ENCODE measurements at places on chromosomes 4 and X.

DNA sequence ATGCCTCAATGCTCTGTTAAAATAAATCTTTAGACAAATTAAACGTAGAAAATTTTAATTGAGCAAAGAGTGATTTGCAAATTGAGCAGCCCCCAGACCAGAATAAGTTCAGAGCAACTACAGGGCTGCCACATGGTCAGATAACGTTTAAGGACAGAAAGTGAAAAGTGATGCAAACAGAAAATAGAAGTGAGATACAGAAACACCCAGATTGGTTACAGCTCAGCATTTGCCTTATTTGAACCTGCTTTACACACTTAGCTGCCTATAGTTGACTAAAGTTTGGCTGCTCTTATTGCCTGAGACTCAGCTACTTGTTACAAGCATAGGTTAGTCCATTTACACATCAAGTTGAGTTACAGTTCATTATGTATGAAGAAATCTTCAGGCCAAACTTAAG is 1800.8 kb upstream of the PCDH10 start:
- DNase-seq, result no peak

- DNase-seq, result peak; percentile 39
Measured at GRCh38 chrX:153902385-153902784, 2.1 kb upstream of the AVPR2 start.

DNA sequence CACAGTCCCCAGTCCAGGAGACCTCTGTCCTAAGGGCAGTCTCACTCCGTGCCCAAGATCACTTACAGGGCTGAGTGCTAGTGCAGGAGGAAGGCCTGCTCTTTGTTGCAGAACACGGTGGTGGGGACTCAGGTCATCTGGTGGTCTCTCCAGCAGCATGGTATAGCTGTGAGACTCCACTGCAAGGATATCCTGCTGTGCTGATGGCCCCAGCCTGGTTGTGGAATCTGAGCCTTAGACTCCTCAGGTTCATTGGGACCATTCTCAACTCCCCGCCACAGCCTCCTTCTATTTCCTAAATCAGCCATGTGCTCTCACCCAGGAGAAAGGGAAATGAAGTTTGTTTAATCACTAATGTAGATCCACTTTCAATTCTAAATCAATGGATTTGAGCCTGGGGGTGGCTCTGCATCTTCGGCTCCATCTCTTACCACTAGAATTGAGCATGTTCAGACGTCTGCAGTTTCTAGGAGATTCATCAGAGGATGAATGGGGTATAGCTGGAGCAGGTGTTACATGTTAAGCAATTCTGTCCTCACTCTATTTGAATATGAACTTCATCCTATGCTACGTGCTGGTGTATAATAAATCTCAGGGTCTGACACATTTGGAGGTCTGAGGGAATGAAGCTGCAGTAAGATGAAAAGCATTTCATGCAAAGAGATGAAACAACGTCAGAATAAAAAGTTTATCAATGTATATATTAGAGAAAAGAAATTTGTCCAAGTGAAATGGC is 189.2 kb downstream of the MGST2 start:
- no peak for DNase-seq

- DNase-seq, result no peak
Measured at GRCh38 chr4:38082424-38083385, 122.5 kb downstream of the PTTG2 start.

- no peak for DNase-seq
Measured at GRCh38 chr4:25697516-25697915, 41.9 kb downstream of the SLC34A2 start.

DNA sequence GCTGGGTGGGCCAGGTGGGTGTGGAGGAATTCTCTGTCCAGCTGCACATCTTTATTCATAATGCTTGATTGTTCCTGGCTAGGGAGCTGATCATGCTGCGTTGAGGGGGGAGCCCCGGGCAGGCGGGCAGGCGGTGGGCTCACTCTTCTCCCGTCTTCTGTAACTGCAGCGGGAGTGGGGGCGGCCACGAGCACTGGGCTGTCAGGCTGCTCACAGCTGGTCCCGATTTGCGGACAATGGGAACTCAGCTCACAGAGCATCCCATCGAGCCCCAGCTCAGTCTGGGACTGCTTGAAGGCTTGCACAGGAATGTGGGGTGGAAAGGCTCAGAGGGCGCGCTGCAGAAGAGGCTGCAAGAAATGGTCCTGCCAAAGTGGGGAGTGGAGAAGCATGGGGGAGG is 63.8 kb downstream of the EFNB1 start:
- no peak for DNase-seq

GRCh38 chr4:5708449-5709206 is at the start of gene EVC2:
Gene EVC2, minus strand, starts transcription at chr4:5708559. Its CDS starts 46 bp downstream, at chr4:5708513.
- no peak for DNase-seq

DNA sequence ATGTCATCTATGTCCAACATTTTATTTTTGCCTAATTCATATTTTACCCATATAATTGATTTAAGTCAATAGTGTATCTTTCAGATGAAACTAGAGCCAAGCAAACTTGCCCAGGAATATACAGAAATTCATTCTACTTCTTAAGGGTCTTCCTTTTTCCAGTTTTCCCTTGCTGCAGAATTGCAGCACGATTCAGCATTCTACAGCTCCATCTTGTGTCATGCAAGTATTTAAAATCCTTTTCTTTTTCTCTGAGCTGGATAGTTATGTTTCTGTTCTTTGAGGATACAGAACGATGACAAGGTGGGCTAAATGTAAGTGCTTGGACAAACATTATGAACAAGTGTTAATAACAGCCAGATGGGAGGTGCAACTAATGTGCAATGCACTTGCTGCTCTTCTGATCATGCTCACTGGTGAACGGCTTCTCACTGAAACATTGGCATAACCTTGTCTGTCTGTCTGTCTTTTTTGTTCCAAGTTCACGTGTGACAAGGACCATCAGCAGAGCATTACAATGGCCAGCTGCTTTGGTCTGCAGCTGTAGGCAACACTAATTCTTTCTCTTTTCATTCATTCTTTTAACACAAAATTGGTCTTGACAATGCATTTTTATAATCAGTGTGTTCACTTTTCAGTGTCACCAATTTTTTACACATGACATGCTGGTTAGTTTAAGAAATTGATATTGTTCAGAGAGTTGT is 1821.7 kb downstream of the ARAP2 start:
- no peak for DNase-seq

GRCh38 chr4:100103671-100104070 is 86.6 kb downstream of the DDIT4L start:
- no peak for DNase-seq

- DNase-seq, result no peak
Measured at GRCh38 chr4:110667670-110668069, 44.8 kb upstream of the PITX2 start.

DNA sequence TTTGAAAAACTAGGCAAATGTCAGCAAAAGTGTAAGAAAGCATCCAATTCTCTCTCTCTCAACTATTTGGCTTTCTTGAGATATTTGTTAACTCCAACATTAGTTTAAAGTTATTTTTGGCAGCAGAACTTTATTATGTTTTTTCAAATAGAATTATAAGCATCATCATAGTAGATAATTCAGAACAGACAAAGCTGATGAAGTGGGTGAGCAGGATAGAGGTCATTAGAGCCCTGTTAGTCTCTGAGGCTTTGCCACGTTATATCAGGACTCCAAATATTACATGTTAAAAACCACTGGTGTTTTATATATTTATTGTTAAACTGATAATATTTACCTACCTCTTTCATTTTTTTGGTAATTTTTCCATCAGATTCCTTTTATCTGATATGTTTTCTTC is 903.0 kb downstream of the FSTL5 start:
- no peak for DNase-seq

- peak; percentile 30 for DNase-seq
Measured at GRCh38 chrX:130108647-130109428, 1.5 kb downstream of the ELF4 start.

DNA sequence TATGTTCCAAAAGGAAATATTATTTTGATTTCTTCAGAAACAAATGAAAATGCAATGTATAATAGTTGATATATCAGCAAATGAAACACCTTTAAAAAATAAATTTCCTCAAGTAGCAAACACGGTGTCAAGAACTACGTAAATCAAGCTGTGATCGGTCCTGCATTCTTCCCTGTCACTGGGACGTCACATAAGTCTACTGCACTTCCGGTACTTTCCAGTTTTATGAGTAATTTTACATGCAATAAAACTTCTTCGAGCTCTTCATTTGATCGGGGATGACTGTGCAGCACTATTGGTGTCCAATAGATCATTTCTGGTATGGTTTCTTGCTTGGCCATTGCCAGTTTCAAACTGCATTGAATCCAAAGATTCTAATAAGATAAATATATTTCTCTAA is 114.0 kb upstream of the VEGFC start:
- DNase-seq, result no peak

DNA sequence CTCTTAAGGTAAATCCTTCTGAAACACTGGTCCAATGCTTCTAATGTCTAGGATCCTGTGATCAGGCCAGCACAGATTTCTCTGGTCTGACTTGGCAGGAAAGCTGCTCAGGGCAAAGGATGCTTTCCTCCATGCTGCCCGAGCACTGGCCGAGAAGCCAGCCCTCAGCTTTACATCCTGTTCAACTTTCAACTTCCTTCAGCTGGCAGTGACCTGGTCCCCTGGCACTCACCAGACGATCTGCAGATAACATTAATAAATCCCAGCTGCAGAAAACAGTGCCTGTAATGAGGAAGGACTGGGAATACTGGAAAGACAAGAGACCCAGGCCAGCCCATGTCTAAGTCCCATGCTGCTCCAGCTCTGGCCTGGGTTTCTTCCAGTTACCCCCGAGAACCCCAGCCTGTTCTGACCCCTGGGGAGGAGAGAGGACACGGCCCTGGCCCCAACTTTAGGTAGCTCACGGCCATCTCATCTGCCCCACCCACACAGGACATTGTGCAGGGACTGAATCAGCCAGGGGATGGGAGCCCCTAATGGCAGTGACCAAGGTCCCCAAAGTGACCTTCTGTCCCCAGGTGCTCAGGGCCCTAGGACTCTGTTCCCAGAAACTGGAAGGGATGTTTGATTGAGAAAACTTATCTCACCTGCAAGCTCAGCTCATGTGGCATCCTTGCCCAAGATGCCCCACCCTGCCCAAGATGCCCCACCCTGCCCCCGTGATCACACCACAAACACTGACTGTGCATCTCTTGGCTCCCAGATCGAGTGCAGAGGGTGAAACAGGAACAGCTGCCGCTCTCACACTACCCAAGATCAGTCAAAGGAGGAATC is 28.0 kb downstream of the JAKMIP1 start:
- no peak for DNase-seq

DNA sequence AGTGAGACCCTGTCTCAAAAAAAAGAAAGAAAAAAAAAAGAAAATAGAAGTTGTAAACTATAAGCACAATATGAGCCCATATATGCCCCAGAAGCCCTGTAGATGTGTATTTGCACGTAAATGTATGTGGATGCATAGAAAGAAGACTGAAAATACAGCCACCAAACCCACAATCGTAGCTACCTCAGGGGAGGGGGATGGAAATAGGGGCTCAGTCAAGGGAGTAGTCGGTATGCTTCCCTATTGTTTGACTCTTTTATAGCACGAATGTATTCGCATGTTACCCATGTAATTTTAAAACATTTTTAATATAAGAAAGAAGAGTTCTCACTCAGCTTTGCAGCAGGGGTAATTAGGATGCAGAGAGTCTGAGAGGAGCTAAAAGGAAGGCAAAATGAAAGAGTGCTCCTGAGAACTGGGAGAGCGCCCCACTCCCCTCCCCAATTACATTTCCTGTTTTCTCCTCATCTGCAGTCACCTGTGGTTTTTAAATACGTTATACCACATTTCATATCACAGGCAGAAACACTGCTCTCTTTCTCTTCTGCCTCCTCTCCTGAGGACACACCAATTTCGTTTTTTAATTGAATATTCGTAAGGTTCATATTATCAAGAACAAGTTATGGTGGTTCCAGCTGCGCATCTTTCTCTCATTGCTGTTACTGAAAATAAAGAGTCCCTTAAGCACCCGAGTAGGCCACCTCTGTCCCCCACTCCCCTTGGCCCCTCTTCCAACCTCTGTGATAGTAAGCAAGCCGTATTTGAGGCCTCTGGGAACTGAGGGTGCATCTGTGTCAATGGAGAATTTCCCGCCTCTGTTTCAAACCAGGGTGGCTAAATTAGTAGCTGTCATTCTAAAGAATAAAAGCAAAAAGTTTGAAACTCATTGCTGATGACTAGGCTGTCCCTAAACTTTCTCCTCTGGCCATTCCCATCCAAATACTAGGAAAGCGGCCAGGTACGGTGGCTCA is 10.7 kb downstream of the SEPTIN6 start:
- DNase-seq, result no peak

- no peak for DNase-seq
Measured at GRCh38 chr4:51894059-51894645, 51.2 kb downstream of the DCUN1D4 start.

- no peak for DNase-seq
Measured at GRCh38 chr4:92872604-92873003, 568.8 kb downstream of the GRID2 start.

DNA sequence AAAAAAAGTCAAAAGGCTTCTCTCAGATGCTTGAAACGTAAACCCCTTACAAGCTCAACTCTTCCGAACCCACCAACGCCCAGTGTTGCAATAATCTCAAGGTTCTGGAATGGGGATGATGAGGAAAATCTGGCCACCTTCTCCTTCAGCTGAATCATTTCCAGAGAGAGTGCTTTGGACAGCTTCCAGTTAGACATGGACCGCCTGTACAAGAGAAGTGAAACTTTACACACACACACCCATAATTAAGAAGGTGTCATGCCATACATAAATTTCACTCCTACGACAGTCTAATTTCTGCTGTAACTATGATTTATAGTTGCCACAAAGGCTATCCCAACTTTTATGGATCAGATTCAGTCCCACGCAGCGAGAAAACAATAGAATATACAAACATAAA is 72.3 kb downstream of the PRKG2 start:
- DNase-seq, result no peak

DNA sequence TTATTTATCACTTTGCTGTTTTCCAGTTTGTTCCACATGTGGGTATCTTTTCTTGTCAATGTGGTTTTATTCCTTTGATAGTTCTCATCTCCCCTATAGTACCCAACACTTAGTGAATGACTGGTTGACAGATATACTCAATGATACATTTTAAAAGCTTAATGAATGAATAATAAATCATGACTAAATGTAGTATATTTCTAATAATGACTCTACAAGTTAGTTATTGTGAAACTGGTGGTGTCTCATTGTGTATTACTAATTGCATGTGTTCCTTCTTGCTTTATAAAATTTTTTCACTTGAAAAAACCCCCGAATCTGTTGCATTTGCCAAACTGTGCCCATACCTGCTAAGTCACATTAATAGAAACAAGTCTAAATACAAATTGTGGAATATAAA is 95.4 kb downstream of the MBNL3 start:
- no peak for DNase-seq

GRCh38 chrX:131734621-131735020 is 190.7 kb downstream of the OR13H1 start:
- DNase-seq, result no peak

GRCh38 chr4:26418850-26419249 is 71.4 kb downstream of the CCKAR start:
- no peak for DNase-seq
